ENCODE measurements at places on chromosomes 11 and 22.

- no peak for DNase-seq
- H3K36me3 ChIP-seq: peaks cover 16% of the 10 kb centered on the region
- peaks cover 28% of the 10 kb centered on the region for H3K4me1 ChIP-seq
Measured at GRCh38 chr11:107847184-107847583, 11.4 kb downstream of the SLC35F2 start.

GRCh38 chr22:36900225-36900624 lies 13.2 kb upstream of the CSF2RB start:
- DNase-seq: no peak
- H3K36me3 ChIP-seq: peaks cover 11% of the 10 kb centered on the region
- H3K27me3 ChIP-seq: peaks cover 8% of the 10 kb centered on the region
- H3K4me1 ChIP-seq: peaks cover 40% of the 10 kb centered on the region

- H3K4me3 ChIP-seq: no peak overlapping the region
- DNase-seq: no peak
- H3K27me3 ChIP-seq: no peaks in the 10 kb centered on the region
- peaks cover 10% of the 10 kb centered on the region for H3K36me3 ChIP-seq
Measured at GRCh38 chr22:46841522-46841921, 79.1 kb downstream of the TBC1D22A start.

GRCh38 chr11:74100735-74101134 lies 70.1 kb downstream of the C2CD3 start:
- no peaks in the 10 kb centered on the region for H3K27me3 ChIP-seq
- H3K36me3 ChIP-seq: peaks cover 63% of the 10 kb centered on the region
- H3K27ac ChIP-seq: no peak overlapping the region
- DNase-seq: no peak
